G401 (cell line): ENCODE measurements at places on chromosomes 2 and 18.
A peak's percentile ranks its signal among the peaks of the same experiment; 100 is the strongest.

DNA sequence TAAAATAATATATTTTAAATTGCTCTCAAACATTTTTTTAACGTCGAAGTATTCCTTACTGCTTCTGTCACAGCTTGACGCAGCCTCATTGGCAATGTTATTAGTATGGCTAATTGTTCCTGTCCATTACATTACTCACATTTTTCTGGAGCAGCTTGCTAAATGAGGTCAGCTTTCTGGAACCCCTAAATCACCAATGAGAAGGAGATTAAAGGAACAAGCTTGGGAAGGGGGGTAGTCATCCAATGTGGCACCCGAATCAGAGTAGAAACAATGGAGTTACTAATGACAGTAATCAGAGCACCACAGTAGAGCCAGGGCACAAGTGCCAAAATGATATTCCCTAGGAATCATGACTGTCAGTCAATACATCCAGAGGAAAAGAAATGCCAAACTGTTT lies 5.1 kb downstream of the NEUROD1 start:
- DNase-seq = peak; percentile 80

DNA sequence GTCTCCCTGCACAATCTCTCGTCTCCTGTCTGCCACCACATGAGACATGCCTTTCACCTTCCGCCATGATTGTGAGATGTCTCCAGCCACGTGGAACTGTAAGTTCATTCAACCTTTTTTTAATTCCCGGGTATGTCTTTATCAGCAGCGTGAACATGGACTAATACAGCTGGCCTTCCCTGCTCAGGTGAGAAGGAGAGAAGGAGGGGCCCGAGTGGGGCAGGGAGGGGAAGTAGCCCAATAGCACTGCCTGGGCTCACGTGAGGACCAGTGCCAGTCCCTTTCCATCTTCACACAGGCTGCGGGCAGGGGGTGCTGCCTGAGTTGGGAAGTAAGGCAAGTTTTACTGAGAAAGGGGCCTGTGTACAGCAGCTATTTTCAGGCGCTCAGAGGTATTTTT lies 70.7 kb downstream of the CYB5A start:
- no peak for DNase-seq

GRCh38 chr2:207390302-207391095 lies 139.3 kb upstream of the CREB1 start:
- DNase-seq = no peak

DNA sequence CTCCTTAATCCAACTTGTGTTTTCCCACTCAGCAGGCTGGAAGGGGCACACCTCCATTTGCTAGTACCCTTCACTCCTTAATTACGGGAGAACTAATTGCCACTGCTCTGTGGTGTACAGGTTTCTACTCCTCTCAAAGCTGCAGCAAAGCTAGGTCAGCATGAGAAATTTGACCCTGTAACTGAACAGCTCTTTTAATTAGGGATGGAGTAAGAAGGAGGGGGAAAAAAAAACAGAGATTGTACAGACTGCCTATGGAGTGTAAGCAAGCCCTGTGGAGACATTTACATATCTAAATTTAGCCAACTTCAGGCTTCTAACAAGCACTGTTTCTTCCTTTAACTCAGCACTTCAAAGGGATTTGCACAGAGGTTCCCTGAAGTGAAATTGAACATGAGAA lies 629.7 kb upstream of the SETBP1 start:
- no peak for DNase-seq

DNA sequence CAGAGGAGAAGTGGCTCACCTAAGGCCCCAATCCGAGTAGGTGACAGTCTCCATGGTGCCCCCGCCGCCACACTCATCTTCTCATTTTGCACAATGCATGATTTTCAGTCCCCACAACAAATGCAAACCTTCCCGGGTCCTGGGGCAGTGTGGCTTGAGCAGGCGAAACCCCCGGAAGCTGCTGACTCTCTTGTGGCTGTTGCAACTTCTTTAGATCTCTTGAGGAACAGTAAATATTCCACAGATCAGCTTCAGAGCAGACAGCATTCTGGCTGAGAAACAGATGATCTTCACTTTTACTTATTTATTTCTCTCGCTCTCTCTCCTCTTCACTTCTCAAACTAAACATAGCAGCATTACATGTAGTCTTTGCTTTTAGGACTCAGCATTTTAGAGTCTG lies 51.9 kb downstream of the ASAP2 start:
- no peak for DNase-seq

GRCh38 chr2:75523313-75524275 lies 37.1 kb downstream of the EVA1A start:
- DNase-seq = no peak

- no peak for DNase-seq
Observed at GRCh38 chr18:78156466-78156865, 823.2 kb upstream of the SALL3 start.

- DNase-seq = no peak
Observed at GRCh38 chr18:22348521-22349316, 69.0 kb downstream of the CTAGE1 start.

DNA sequence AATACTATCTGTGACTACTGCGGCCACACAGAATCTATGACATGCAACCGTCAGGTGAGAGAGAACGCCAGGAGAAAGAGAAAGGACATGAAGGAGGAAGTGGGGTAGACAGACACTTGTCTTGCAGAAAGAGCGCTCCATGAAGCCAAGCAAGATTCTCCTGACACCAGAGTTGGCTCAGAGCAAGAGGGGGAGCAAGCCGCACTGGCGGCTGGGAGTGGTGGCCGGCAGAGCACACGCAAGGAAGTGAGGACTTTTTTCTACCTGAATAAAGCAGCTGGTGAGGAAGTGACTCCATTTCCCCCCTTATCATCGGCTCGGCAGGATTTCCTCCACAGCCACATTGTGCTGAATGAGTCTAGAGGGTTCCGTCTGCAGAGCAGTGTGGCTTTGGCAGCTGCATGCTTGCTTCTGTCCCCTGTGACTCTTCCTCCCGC lies 181.6 kb downstream of the BCL2 start:
- no peak for DNase-seq

DNA sequence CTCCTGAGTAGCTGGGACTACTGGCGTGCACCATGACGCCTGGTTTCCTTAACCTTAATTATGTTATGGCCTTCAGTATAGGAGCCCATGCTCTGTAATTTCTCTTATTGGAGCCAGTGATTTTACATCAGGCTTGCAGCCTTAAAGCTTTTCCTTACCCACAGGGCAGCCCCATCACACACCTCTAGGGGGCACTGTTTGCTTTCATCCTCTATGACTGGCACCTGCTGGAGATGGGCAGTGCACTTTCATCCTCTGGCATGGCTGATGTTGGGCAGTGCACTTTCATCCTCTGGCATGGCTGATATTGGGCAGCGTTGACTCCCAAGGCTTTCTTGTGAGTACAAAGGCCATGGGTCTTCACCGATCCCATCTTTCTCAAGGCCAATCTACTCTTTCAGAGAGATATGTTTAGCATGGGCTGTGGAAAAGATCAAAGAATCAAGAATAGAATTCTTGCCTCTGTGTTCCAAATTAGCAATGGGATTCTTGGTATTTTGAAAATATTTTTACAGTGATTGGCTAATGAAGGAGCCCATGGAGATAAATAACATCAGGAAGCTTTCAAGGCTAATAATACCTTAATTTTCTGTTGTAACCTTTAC lies 80.7 kb upstream of the MEX3C start:
- DNase-seq = peak; percentile 4

GRCh38 chr2:55165626-55166025 lies 66.5 kb downstream of the CLHC1 start:
- no peak for DNase-seq

DNA sequence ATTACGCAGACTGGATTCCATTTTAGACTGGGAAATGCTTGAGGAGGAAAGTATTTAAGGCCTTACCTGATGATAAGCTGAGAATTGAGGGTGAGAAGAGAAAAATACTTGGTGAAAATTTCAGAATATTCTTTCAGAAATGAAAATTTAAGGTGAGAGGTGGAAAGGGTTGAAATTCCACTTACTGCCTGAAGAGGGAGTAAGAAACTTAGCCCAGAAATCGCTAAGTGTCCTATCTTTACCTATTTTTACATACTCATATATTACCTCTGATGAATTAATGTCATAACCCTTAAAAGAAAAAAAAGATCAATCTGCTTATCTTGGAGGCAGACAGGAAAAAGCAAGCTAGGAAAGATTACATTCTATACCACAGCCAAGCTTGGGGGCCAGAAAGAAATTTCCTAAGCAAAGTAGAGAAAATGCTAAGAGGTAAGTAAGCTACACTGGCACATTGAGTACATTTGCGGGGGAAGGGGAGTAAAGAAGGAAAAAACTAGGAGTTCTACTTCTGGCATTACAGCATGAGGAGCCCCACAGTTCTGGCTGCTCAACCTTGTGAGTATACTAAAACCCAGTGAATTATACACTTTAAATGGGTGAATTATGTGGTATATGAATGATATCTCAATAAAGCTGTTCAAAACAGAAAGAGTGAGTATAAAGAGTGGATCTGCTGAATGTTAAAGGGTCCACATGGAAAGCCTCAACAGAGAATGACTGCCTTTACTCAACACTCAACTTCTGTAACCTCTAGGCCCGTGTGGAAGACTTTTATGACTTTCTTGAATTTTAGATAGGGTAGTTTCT lies 33.8 kb downstream of the SMC6 start:
- peak; percentile 24 for DNase-seq

GRCh38 chr2:238557936-238558335 lies 131.2 kb downstream of the ASB1 start:
- no peak for DNase-seq

GRCh38 chr2:43218702-43219382 lies 7.6 kb downstream of the ZFP36L2 start:
- no peak for DNase-seq

DNA sequence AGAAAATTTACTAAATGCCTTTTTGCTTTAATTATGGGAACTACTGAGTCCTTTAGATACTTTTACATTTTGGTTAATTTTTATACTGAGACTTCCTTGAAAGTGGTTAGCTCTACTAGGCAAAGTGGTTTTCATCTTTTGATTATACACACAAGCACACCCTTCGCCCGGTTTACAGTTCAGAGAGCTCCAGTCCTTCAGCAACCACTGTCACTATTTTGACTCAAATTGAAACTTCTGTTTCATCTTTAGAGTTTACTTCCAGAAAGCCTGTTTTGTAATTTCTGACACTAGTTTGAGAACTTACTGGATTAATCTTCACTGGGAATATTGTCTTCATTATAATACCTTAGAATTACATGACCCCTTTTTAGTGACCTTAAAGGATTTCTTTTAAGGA lies 140.3 kb upstream of the FOSL2 start:
- no peak for DNase-seq

- DNase-seq = no peak
Observed at GRCh38 chr2:215617060-215617824, 181.4 kb upstream of the FN1 start.

DNA sequence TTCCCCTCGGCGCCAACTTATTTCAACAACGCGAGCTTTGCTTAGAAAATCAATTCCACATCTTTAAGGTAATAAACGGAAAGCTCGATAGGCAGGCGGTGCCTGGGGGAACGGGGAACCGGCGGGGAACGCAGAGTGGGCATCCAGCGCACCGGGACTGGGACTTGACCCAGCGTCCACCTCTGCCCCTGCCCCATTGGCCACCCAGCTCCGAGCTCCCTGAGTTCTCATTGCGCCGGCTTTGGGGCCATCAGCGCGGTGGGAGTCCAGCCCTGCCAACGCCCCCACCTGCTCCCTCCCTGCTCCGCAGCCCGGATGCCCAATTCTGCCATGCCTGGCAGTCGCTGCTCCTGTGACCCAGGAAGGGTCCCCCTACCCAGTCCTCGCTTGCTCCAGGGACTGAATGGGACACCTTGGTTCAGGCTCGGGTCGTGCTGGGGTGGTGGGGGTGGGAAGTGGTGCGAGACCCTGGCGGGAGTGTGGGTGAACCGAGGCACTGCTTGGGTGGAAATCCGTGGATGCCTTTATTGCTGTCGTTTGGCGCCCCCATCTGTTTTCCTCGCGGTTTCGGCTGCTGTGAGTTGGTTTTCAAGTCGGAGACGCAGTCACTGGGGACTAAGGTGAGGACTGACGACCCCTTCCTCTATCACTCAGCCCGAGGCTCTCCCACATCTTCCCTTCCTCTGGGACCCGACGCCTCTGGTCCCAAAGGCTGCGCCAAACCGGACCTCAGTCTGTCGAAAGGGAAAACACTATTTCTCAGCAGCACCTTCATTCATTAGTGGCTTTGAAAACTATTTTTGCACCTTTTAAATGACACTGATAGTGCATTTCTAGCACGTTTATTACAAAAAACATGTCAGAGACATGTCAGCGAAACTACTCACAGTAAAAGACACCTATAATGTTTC lies 2.4 kb upstream of the EVX2 start:
- DNase-seq = no peak

DNA sequence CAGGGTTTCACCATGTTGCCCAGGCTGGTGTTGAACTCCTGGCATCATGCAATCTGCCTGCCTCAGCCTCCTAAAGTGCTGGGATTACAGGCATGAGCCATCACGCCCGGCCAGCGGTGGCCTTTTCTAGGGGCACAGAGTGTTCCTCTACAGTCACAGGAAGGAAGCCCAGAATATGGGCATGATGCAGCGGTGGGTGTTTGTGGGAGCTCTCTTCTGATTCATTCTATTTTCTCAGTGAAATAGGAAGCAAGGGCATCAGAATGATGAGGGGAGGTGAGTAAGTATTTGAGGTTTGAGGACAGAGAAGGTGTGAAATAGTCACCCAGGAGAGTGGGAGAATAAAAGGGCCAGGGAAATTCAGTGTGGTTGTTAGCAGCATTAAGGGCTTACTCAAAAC lies 70.3 kb upstream of the PSME4 start:
- no peak for DNase-seq

- no peak for DNase-seq
Observed at GRCh38 chr2:150872756-150873395, 385.4 kb upstream of the RND3 start.

- DNase-seq = no peak
Observed at GRCh38 chr2:9191041-9191481, 15.6 kb upstream of the ASAP2 start.

GRCh38 chr2:190137561-190137960 lies 75.0 kb upstream of the MSTN start:
- no peak for DNase-seq

- peak; percentile 32 for DNase-seq
Observed at GRCh38 chr2:231781798-231782726, 980 bp upstream of the PDE6D start.

- no peak for DNase-seq
Observed at GRCh38 chr2:240517342-240517741, 40.4 kb downstream of the ANKMY1 start.

GRCh38 chr2:180291060-180291459 lies 284.0 kb upstream of the CWC22 start:
- DNase-seq = no peak

DNA sequence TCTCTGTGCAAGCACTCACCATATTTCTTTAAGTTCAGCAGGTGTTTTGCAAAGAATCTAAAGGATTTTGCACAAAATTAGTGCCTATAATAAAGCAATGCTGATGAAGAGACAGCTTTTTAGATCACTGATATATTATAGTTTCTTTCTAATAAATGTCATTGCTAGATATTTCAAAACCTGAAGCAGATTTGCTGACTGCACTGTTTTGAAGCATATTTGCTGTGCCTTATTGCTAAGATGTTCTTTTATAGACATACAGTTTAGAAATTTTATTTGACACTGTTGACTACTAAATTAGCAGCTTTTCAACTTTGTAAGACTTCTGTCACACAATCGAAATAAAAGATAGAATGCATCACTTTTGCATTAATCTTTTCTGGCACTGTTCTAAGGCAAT lies 620.9 kb upstream of the CELF4 start:
- no peak for DNase-seq

- no peak for DNase-seq
Observed at GRCh38 chr18:63233334-63233733, 86.2 kb downstream of the BCL2 start.
